Endodermal cell (in vitro differentiated cells): ENCODE measurements at places on chromosomes 1 and 21.
A peak's percentile ranks its signal among the peaks of the same experiment; 100 is the strongest.

DNA sequence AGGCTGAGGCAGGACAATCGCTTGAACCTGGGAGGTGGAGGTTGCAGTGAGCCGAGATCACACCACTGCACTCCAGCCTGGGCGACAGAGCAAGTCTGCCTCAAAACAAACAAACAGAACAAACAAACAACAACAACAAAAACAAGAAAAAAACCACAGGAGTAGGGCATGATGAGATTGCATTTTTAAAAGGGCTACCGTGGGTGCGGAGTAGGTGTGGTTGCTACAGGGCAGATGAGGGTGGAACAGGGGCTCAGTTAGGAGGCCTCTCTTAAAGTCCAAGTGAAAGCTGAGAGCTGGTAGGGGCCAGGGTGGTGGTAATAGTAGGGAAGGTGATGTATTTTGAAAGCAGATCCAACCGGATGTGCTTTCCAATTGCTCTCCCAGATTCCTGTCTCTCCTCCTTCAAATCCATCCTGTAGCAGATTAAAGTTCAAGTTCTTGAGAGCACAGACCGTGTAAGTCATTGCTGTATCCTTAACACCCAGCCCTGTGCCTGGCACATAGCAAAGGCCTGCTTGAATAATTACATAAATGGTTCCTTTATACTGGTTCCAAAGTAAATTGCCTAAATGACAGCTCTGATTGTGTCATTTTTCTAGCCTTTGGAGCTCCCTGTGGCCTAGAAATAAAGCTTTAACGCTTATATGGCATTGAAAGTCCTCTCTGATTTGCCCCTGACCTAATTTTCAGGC lies 4.2 kb upstream of the LINGO4 start:
- DNase-seq, result no peak

DNA sequence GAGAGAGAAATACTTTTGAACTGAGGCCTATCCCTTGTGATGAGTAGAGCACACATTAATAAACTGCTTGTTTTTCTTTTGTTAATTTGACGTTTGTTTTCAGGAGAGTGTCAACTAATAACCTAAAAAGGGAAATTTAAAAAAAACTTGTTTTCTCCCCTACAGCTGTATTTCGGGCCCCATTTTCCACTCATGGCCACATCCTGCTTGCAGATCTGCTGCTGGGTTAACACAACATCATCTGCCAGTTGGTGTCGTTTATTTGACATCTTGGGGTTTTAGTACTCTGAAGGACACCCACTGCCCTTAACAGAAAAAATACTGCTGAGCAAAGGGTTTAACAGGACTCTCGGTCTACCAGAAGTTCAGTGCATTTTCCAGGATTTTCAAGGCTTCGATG lies 848 bp upstream of the PYHIN1 start:
- DNase-seq, result no peak

DNA sequence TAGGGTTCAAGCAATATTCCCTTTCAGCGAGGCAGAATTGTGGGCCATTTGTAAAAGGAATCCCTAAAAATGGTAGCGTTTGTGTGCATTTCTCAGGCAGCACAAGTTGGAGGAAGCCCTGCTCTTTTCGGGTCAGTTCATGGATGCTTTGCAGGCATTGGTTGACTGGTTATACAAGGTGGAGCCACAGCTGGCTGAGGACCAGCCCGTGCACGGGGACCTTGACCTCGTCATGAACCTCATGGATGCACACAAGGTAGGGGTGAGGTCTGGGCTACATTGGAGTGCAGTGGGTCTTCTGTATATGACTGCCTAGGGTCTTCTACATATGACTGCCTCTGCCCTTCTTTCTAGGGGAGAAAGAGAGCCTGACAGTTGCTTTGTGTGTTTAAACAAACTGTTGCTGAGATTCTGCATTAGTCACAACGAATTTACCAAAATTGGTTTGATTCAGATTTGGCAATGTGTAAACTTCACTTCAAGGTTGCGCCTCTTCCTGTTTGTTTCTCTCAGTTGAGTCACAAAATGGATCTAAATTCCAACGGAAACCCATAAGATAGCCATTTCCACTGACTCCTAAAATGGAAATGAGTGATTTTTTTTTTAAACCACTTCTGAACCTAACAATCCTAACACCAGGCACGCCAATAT lies 40.4 kb upstream of the BMP8A start:
- DNase-seq, result no peak

GRCh38 chr1:175792136-175792535 lies 48.7 kb upstream of the TNR start:
- DNase-seq, result no peak

- DNase-seq, result peak; percentile 95
These were observed at the start of gene SYDE2 for GRCh38 chr1:85200463-85201339. TSS of gene SYDE2 (minus strand) at chr1:85201016. CDS start at chr1:85200996, 20 bp downstream.

DNA sequence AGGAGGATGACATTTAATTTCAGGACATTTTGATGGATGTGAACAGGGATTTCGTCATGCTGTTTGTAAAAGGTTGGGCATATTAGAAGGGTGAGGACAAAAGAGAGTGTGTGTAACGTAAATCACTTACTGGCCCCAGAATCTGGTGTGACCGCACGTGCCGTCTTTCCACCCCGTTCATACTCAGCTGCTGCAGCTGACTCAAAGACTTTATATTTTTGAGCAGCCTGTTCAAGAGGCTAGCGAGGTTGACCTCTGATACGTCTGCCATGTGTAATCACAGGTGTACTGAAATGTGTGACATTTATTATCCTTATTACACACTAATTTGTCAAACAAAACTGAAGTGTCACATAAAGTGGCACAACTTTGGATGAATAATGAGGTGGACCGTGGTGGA lies 66.5 kb upstream of the ERRFI1 start:
- DNase-seq, result no peak

- DNase-seq, result no peak
These were observed 149.2 kb upstream of the TMEM51 start for GRCh38 chr1:15004396-15004795.

- no peak for DNase-seq
These were observed 26.3 kb upstream of the IVNS1ABP start for GRCh38 chr1:185343306-185343705.

DNA sequence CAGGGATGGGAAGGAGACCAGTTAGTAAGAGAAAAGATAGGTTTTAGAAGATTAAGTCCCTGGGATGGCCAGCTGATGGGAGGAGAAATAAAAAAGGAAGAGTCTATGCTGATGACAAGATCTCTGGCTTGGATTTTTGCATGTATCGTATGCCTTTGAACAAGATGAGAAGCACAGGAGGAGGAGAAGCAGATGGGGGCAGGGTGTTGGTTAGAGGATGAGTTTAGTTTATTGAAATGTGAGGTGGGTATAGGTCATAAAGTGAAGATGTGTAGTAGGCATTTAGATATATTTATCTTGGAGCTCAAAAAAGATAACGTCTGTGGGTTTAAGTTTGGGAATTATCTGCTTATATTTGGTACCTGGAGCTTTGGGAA lies 1.4 kb downstream of the TIPRL start:
- DNase-seq, result no peak

GRCh38 chr1:24141311-24141997 lies 1.5 kb downstream of the IL22RA1 start:
- DNase-seq, result no peak

GRCh38 chr1:58011978-58012377 lies 534.5 kb downstream of the OMA1 start:
- no peak for DNase-seq

- no peak for DNase-seq
These were observed 48.1 kb upstream of the B3GALT2 start for GRCh38 chr1:193234530-193234929.

DNA sequence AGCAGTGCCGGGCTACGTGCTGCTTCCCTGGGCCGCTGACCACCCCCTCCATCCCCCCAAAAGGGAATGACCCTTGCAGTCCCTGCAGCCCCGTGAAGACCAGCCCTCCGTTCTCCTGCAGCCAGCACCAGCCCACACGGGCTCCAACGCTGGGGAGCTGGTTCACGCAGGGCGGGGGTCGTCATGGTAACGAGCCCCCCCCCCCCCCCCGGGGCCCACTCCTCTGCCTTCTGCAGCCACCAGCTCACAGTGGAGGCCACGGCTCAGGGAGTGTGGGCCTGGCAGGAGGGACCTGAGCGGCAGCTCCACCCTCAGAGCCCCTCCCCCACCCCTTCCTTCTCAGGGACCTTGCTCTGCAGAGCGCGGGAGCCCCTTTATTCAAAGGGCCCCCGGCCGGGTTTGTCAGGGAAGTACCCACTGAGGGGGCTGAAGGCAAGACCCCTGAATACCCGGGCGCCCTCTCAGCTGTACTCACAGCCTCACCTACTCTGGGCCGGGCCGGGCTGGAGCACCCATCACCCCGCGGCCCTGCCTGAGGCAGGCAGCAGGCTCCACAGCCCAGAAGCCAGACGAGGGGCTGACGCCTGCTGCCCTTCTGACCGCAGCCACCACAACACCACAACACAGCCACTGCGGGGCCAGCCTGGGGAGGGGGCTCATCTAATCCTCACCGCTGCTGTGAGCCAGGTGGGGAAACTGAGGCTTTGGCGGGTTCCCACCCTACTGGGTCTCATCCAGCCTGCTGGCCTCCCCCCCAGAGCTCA lies 12.6 kb downstream of the MEGF6 start:
- DNase-seq, result no peak

DNA sequence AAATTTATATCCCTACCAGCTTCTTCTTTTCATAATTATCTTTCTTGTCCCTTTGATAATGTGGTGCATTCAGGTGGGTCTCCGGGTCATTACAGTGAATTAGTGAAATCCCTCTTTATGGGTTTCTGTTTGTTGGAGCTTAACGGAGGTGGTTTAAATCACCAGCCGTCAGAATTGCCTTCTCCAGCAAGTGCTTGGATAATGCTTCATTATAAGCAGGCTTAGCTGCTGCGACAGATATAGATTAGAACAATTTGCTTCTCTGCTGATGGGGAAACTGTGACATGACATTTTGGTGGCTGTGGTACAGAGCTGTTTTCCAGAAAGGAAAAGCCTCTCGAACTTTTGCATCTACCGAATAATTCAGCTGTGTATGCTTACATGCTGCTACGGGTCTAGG lies 56.9 kb downstream of the KAZN start:
- DNase-seq, result no peak

- DNase-seq, result no peak
These were observed 111.9 kb downstream of the PRDM16 start for GRCh38 chr1:3180915-3181314.

DNA sequence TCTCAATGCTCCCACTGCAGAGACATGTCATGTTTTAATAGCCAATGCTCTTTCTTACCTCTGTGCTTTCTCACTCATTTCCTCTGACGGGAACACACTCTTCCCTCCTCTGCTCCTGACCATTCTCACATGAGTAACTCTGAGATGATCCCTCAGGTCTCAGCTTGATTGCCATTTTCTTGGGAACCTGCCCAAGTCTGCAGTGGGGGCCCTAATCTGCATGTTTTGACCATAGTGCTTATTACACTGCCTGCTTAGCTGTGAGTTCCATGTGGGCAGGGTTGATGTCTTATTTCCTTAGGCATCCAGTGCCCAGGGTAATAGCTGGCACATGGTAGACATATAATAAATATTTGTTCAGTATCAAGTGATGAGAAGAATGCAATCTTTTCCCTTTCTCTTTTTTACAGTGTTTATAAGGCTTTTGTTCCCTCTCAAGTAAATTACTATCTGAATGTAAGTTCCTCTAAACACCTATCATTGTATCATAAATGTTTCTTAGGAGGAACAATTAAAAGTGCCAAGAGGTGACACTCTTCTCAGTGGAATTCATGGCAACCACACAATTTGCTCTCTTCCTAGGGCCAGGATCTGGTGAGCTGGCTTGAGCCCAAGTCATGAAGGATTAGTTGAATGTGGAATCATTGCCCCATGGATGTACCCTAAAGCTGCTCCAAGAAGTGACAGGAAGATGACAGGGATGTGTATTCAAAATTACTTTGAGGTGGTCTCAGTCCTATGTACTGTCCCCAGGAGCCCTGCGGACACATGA lies 485.4 kb upstream of the USP24 start:
- no peak for DNase-seq
